Fibroblast of the conjunctiva (primary cell): ENCODE measurements at places on chromosomes 2 and 18.

- no peak for DNase-seq
Observed at GRCh38 chr2:110707386-110707965, 24.9 kb upstream of the ACOXL start.

DNA sequence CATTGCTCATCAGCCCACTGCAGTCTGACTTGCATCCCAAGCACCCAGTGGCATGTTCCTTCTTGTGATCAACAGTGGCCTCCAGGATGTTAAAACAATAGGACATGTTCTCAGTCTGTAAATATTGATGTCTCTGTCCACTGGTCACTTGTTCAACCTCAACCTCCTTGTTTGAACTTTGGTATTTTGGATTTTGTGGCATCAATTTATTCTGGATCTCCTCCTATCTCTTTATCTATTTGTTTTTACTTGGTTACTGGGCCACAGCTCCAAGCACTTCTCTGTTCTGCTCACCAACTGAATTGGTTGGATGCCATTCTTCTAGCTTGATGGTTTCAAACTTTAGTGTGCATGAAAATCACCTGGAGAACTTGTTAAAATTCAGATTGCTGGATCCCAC, 1414.8 kb upstream of the CELF4 start:
- DNase-seq: no peak

- DNase-seq: no peak
Observed at GRCh38 chr18:24826605-24827004, 366.2 kb downstream of the HRH4 start.

- no peak for DNase-seq
Observed at GRCh38 chr2:128472789-128473174, 154.1 kb upstream of the HS6ST1 start.

DNA sequence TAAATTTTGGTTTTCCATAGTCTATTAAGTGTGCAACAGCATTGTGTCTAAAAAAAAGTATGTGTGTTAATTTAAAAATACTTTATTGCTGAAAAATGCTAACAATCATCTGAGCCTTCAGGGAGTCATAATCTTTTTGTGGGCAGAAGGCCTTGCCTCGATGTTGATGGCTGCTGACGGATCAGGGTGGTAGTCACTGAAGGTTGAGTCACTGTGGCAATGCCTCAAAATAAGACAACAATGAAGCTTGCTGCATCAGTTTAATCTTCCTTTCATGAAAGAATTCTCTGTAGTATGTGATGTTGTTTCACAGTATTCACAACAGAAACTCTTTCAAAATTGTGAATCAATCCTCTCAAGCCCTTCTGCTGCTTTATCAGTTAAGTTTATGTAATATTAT, 31.3 kb downstream of the HDHD2 start:
- DNase-seq: no peak

DNA sequence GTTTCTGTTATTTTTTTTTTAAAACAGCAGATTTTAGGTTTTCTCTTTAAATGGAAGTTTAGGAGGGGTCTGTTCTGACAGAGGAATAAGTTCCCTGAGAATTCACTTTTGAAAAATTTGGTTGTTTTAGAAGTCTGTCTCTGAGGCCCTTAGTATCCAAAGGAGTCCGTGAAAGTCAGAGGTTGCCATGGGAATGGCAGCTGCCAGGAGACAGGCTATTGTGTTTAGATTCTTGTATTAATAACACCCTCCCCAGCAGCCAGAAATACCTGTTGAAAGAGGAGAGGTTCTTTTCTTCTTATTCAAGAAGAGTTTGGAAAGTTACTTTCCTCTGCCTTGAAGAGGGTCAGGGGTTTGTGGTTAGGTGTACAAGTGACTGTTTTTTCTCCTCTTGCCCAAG, 29.5 kb downstream of the TNP1 start:
- DNase-seq: no peak

DNA sequence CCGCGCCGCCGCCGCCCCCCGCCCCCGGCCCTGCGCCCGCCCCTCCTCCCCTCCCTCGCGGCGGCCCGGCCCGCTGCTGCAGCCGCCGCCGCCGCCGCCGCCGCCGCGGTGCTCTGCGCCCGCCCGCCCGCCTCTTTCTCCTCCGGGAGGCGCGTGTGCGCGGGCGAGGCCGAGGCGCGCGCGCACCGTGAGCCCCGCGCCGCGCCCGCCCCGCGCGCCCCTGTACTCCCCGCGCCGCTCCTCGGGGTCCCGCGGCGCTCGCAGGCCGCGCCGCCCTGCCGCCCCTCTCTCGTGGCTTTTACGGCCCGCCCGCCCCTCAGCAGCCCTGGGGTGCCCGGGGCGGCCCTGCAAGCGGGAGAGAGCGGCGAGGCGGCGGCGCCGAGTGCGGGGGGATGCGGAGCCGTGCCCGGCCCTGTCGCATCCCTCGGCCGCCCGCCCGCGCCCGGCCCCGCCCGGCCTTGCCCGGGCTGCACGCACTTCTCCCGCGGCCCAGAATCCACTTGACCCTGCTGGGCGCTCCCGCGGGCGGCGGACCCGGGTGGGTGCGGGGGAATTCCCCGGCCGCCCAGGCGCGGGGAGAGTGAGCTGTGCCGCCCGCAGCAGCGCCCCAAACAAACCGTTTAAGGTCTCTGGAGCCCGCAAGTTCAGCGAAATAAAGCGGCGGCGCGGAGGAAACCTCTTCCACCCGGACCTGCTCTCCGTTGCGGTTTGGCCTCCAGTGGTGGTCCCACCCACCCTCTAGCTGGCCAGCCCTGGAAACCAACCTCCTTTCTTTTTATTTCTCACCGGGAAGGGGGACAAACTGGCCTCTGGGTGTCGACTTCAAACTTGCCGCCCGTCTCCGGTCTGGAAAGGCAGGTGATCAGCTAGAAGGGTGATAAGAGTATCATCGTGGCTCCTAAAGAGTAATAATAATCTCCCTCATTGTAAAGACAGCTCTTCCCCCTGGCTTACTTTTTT, 37.4 kb downstream of the AFF3 start:
- DNase-seq: no peak

DNA sequence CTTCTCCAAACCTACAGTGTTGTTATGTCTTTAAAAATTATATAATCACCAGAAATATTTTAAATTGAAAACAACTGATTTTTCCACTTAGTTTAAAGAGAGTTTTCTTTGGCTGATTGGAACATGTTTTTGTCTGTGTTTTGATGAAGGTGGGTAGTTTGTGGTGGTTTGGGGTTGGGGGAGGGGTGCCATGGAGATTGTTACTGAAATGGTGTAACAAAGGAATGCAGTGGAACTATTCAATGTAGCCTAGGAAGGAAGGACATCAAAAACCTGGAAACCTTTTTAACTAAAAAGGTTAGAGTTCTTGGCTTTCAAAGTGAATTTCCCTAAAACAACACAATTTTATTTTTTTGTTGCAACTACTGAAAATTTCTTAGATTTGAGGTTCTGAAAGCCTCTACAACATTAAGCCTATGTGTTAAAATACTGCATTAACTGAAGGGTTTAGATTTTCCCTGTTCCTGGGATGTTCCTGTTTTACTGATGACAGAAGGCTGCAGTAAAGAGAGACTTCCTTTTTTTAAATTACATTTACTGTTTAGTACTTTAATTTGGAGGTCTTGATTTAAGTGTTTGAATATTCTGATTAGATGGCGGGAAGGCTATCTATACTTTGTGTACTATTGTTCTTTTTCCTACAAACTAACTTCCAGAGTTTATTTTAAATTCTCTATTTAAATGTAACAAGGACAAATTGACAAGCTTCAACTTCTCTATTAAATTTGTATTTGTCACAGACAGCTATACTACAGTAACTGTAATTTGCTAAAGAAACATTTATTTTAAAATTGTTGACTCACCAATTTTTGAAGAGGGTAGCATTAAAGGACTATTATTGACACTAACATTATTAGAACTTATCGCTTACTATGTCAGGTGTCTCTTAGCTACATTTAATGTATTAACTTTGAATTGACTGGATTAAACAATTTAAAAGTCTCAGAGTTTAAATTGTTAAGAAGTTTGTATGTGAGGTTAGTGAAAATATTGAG, 87.7 kb downstream of the LIMS1 start:
- no peak for DNase-seq

GRCh38 chr2:236610991-236611821, 41.6 kb downstream of the ACKR3 start:
- no peak for DNase-seq

- no peak for DNase-seq
Observed at GRCh38 chr2:57448816-57449215, 597.8 kb upstream of the VRK2 start.

DNA sequence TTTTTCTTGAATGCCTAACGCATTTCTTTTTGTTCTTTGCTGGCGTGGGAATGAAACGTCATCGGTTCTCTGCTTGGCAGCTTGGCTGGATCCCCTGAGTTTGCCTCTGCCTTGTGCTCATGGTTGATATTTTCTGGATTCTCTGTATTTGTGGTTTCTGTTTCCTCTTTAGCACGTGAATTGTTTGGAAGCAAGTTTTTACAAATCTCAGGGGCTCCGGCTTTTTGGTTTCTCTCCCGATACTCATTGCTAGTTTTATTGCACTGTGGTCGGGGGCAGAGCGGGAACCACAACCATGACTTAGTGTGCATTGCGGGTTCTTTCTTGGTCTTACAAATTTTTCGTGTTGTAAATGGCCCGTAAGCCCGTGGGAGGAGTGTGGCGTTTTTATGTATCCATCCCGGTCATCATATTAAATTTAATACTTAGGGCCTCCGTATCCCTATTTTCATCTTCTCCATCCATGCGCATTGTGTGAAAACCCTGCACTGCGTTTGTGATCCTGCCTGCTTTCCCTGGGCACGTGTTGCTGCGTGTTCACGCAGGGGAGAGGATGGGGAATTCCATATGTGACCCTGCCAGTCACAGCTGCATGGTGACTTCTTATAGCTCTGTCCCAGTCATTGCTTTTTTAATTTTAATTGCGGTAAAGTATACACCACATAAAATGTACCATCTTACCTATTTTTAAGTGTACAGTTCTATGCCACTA, 9.4 kb downstream of the RAMP1 start:
- DNase-seq: no peak

DNA sequence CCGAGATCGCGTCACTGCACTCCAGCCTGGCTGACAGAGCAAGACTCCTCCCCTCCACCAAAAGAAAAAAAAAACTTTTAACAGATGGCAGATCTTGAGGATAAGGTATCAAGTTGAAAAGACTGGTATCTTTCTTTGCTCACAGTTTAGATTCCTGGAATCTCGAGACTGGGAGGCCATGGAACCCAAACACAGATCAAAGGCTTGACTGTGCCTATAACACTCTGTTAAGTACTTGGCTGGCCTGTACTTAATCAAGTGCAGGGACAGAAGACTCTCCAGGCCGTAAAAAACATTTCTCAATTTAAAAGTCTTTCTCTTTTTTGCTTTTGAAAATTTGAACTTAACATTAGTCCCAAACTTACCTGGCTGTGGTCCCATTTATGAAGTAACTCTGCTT, 107.1 kb upstream of the ZNF516 start:
- no peak for DNase-seq

GRCh38 chr2:139529080-139529479, 748.9 kb upstream of the NXPH2 start:
- DNase-seq: no peak

GRCh38 chr2:203809084-203809521, 58.5 kb upstream of the CTLA4 start:
- no peak for DNase-seq

- no peak for DNase-seq
Observed at GRCh38 chr2:37378411-37378810, 34.0 kb downstream of the QPCT start.

DNA sequence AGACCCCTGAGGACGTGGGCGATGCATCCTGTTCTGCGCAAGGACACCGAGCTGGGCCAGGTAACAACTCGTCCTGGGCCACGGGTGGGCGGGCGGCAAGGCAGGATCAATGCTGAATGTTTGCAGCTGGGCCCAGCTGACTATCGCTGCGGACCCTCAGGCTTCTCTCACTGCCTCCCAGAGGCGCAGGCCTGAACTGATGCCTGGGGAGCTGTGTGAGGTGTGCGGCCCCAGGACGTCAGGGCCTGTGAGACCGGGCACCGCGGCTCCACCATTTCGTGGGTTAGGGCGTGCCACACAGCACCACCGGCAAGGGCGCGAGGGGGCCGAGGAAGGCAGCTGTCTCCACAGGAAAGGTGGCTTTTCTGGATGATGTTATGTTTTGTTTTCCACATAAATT, 307.4 kb downstream of the NDUFA10 start:
- no peak for DNase-seq
